HCEC 1CT (cell line): ENCODE measurements at places on chromosomes 6 and 20.

GRCh38 chr20:49824206-49824605 lies 11.6 kb downstream of the SLC9A8 start:
- DNase-seq, result no peak

- DNase-seq, result peak; percentile 38
Measured at GRCh38 chr20:52493171-52493721, 301.7 kb upstream of the ZFP64 start.

DNA sequence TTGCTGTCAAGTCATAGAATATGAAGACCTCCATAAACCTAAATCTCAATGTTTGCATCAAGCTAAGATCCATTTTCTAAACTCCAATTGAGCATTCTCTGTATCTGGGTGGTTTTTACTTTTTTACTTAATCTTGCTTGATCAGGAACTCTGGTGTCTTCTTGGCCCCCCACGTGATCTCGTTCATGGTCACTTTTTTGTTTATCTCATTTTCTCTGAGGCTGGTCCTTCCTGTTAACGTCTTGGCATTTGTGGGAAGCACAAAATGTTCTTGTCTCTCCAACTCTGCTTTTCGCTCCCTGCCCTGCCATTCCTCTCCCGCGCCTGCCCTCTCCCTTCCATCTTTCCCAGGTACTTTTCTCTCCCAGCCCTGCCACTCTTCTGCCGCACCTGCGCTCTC lies 14.0 kb upstream of the MAPRE1 start:
- no peak for DNase-seq

- DNase-seq, result no peak
Measured at GRCh38 chr20:15288106-15288505, 950.7 kb upstream of the FLRT3 start.

DNA sequence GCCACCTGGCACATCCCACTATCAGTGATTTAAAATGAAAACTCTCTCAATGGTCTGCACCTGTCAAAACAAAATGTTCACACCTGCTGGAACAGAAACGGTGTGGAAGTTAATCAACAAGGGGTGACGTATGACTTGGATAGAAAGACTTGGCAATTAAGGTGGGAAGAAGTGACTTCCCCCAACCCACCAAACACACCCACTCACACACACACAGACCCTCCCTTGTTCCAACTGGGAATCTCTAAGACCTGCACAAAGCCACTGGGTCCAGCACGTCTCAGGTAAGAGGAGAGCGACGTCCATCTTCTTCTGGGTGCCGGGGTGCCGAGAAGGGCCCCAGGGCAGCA lies 25.1 kb upstream of the TCFL5 start:
- DNase-seq, result no peak

- no peak for DNase-seq
Measured at GRCh38 chr6:79869184-79869583, 78.2 kb downstream of the ELOVL4 start.

GRCh38 chr6:150328744-150329405 lies 39.9 kb upstream of the IYD start:
- no peak for DNase-seq

GRCh38 chr6:33755070-33755869 lies 8.6 kb upstream of the IP6K3 start:
- DNase-seq, result no peak

- DNase-seq, result no peak
Measured at GRCh38 chr6:35566794-35567193, 54.1 kb upstream of the TULP1 start.

DNA sequence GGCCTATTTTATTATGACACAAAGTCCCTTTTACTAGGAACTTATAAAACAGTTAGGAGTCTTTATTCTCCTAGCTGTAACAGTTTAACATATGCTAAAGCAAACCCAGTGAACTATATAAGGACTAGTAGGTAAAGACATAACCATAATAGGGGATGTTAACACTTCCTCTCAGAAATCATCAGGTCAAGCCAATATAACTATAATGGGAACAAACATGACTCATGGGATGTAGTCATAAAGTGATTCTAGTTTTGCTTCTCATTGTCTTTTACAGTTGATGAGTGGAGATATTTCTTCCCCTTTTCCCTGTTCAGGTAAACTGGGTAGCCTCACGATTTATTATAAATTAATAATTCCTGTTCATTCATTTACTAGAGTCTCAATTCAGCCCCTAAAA lies 9.7 kb downstream of the PTCHD4 start:
- DNase-seq, result peak; percentile 67

DNA sequence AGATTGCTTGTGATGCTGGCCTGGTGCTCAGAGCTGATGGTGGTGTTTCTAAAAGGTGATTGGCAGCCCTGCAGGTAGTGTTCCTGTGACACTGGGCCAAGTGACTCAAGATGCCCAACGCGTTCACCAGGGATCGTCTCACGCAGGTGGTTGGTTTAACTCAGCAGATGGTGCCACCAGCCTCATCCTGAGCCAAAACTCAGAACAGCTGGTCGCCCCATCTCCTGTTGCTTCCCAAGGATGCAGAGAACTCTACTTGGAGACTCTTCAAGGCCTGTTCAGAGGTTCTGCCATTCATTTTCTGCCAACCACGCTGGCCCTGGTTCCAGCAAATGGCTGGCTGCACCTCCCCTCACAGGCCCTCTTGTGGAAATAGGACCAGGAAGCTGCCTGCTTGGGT lies 394.4 kb downstream of the CDH26 start:
- no peak for DNase-seq

DNA sequence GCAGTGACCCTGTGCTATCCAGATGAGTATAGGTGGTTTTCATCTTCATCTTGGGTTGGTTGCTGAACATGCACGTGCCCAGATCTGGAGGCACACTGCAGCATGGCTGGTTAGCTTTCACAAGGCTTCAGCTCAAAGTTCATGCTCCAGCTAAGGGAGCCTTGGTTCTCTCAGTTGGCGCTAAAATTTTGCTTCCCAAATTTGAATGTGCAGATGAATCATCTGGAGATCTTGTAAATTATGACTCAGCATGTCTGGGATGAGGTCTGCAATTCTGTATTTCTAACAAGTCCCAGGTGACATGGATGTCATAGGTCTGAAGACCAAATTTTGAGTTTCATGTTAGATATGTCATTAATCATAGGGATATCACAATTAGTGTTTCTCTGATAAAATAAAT lies 230.8 kb downstream of the FOXA2 start:
- DNase-seq, result no peak

- no peak for DNase-seq
Measured at GRCh38 chr20:61949363-61949713, 116.3 kb downstream of the TAF4 start.

DNA sequence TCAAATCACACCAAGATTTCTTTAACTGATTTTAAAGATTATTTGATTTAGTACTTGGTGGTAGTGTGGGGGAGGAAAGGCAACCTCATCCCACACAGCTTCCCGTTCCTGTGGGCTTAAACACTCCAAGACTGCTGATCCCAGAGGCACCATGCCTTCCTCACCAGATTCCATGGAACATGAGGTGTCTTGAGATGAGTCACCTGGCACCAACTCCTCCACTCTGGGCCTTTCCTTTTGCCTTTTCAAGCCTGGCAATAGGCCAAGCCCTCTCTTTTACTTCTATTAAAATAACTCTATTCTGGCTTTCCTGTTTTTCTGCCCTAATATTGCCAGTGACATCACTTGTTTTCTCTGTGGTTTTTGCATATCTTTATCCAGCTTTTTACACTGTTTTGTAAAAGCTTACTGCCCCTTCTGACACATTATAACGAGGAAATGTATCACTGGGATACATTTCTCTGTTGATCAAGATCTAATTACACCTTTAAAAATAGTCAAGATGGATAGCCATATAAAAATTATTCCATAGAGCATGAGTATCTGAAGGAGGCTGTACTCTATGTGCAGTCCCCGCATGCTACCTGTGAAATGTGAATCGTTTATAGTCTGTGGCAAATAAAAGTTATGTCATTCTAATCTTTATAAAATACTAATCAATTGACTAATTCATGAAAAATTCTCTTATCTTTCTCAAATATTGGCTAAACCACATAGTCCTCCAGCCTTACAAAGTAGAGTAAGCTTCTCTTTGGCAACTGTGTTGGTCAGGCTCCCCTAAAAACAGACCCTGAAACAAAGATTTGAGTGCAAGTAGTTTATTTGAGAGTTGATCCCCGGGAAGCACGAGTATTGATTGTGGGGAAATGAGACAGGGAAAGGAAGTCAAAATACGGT lies 257.8 kb upstream of the KCNQ5 start:
- peak; percentile 97 for DNase-seq

GRCh38 chr6:143679041-143679440 lies 1.3 kb downstream of the PHACTR2 start:
- DNase-seq, result peak; percentile 47

- DNase-seq, result peak; percentile 40
Measured at GRCh38 chr6:72733045-72733444, 111.2 kb downstream of the KCNQ5 start.

GRCh38 chr6:33566182-33567084 lies 13.6 kb downstream of the BAK1 start:
- peak; percentile 49 for DNase-seq

DNA sequence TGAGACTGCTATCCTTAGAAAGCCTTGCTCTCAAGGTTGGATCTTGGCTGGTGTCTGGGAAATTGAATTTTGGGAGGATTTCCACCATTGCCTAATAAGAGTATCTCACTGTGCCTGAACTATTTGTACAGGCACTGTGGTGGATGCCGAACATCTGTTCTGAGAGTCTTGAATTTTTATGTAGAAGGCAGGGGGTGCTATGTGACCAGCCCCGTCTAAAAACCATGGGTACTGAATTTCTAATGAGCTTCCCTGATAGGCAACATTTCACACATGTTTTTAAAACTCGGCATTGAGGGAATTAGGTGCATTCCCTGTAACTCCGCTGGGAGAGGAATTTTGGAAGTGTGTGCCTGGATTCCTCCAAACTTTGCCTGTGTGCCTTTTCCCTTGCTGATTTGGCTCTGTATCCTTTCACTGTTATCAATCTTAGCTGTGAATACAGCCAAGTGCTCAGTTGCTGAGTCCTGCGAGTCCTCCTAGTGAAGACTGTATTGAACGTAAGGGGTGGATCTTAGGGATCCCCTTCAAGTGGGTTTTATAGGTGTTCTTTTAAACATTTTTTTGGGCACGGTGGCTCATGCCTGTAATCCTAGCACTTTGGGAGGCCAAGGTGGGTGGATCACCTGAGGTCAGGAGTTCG lies 27.6 kb upstream of the SCAF8 start:
- peak; percentile 28 for DNase-seq

DNA sequence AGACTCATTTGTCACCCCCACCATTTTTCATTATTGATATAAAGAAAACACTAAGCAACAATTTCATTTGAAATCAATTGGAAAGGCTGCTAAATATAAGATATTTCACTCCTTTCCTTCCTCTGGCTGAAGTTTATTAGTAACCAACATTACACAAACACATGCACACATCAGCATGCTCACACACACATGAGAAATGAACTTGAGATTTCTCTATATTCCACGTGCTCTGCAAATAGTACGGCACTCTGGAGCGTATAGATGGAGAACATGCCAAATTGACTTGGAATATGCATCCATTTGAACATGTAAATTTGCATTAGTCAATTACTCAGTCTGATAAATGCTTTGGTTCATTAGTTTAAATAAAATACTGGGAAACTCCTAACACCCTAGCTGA lies 37.1 kb upstream of the F13A1 start:
- DNase-seq, result no peak

- peak; percentile 28 for DNase-seq
Measured at GRCh38 chr6:19812512-19813119, 24.6 kb upstream of the ID4 start.
